ENCODE measurements at places on chromosomes 7 and 10.

DNA sequence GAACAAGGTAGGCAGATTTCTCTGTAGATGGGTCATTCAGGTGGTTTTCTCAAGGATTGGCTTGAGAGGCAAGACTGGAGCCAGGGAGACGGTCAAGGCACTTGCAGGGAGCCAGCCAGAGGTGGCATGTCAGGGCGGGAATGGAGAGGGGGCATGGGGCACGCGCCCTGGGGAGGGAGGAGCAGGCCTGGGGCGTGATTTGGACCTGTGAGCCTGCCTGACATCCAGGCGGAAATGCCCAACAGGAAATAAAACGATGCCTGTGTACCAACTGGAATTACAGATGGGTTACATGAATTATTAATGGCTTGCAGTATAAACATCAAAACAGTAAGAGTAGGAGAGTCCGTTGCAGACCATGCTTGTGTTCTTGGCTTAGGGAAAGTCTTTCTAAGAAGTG is 8.6 kb upstream of the SUN1 start:
- DNase-seq: no peak

DNA sequence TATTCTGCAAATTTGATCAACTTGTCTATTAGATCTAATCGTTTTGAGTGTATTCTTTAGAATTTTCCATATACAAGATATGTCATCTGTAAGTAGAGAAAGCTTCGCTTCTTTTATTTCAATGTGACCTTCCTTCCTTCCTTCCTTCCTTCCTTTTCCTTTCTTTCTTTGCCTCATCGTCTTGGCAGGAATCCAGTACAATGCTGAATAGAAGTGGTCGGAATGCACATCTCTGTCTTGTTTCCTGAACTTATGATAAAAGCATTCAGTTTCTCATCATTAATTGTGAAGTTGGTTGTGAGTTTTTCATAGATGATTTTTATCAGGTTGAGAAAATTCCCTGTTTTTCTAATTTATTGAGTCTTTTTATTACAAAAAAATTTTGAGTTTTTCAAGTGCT is 300.7 kb upstream of the ZNF32 start:
- no peak for DNase-seq

DNA sequence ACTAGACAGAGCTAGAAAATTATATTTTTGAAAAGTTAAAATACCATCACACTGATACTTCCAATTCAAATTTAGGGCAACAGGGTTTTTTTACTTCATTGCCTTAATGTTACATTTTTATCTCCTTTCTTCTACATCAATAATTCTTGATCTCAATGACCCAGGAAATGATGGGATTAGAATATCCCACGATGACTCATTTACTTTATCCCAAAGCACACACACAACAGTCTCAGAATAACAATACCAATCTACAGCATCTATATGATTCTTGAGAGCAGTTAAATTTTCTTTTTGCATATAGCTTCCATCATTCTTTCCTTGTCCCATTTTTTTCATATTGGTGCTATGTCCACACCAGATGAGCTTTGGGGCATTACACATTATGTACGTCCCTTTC is 98.4 kb upstream of the EEPD1 start:
- DNase-seq: no peak

DNA sequence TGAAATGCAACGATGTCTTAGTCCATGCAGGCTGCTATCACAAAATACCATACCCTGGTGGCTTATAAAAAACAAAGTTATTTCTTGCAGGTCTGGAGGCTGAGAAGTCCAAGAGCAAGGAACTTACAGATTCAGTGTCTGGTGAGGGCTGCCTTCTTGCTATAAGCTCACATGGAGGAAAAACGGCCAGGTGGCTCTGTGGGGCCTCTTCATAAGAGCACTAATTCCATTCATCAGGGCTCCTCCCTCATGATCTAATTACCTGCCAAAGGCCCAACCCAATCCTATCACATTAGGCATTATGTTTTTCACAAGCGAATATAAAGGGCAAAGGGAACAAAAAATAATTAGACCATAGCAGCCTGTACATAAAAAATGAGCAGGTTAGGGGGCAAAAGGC is 35.4 kb downstream of the PAPSS2 start:
- DNase-seq: no peak

DNA sequence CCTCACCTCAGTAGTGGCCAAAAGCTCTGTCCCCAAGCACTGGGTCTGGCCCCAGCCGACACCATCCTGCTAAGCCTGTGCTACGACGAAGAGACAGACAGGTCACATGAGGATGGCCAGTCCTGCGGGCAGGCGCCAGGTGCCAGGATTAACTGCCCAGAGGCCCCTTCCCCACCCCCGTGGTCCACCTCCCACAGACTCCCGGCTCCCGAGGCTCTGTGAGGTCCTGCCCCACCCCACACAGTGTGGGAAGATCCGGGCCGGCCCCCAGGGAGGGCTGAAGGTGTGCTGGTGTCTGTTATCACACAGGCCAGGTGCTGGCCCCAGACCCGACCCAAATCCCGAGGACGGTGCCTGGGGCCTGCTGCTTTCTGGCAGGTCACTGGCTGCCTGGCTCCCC is 27.2 kb downstream of the CYP2W1 start:
- DNase-seq: no peak

GRCh38 chr7:91656541-91657482 is 223.7 kb downstream of the MTERF1 start:
- no peak for DNase-seq

DNA sequence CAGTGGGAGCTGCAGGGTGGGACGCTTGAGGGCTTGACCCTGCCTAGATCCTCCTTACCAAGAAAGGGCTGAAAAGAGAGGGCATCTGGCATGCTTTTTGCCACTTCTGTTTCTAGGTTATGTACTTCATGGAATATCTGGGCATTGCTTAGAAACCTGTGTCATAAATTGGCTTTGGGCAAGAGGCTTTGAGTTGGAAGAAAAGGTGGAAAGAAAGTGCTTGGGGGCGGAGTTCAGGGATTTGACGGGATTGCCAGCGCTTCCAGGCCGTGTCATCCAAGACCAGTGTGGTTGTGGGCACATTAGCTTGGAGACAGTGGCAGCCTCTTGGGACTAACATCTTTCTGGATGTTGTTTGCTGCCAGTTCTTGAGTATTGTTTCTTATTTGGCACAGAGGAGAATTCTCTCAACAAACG is 825 bp downstream of the ZNF862 start:
- DNase-seq: no peak

DNA sequence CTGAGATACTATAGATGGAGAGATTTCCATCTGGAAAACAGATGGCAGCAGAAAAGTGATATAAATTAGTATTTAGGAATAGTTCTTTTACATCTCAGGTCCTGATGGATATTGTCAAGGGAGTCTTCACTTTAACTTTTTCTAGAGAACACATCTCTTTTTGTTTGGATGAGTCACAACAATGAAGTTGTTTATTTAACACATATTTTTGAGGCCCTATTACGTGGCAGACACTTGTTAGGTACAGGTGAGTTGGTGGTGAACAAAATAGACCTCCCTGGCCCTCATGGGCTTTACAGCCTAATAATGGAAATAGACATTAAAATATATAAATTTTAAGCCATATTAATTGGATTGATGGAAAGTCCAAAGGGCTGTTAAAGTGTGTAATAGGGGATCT is 168.3 kb downstream of the VTI1A start:
- DNase-seq: no peak

- no peak for DNase-seq
These were observed 213.7 kb downstream of the ELMO1 start for GRCh38 chr7:37234928-37235327.

GRCh38 chr10:61140765-61141392 is 196.9 kb upstream of the RHOBTB1 start:
- peak; percentile 16 for DNase-seq

- DNase-seq: no peak
These were observed 562 bp downstream of the GRK5 start for GRCh38 chr10:119207713-119208552.

DNA sequence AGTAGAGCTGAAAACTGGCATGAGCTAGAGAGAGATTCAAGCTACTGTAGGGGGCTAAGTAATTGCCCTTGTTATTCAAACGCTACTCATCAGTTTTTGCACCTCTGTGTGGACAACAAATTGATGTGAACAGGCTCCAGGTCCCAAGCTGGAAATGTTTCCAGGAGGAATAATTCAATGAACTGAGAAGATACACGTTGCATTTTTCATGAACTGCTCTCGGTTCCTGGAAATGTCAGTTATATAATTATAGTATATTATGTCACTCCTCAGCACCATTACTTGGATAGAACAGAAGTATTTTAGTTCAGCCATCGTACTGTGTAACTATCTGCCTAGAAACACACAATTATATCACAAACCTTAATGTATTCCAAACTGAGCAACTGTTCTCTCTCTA is 65.9 kb upstream of the A1CF start:
- DNase-seq: no peak

GRCh38 chr7:28407651-28408050 is 4.7 kb upstream of the CREB5 start:
- no peak for DNase-seq

DNA sequence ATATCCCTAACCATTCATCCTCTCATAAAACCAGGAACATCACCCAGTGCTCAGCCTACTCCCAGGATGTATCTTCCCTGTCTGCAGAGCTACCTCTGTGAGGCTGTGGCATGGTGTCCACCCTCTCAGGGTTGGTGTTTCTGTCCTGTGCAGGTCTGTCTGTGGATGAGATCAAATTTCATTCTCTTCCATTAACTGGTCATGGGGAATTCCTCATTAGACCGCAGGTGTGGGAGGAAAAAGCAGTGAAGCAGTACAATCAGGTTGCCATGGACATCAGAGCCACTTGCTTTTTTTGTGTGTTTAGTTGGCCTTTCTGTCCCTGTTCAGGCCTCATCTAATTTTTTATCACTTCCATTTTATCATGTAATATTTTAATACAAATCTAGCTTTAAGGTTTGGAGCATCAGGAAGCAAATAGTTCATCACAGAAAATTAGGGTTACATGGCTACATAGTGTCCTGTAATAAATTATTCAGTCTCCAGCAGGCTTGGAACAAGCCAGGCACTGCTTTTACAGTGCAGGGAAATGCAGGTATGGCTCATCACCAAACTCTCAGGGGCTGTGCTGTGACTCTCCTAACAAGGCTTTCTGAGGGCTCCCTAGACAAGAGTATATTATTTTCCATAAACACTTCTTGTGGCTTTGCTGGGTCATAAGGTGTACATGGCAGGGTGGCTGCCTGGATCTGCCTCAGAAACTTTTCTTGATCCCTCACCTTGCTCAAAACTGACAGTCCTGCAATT is 594.9 kb upstream of the IGFBP3 start:
- DNase-seq: no peak

- no peak for DNase-seq
These were observed 374.6 kb upstream of the GHITM start for GRCh38 chr10:83764666-83765065.

DNA sequence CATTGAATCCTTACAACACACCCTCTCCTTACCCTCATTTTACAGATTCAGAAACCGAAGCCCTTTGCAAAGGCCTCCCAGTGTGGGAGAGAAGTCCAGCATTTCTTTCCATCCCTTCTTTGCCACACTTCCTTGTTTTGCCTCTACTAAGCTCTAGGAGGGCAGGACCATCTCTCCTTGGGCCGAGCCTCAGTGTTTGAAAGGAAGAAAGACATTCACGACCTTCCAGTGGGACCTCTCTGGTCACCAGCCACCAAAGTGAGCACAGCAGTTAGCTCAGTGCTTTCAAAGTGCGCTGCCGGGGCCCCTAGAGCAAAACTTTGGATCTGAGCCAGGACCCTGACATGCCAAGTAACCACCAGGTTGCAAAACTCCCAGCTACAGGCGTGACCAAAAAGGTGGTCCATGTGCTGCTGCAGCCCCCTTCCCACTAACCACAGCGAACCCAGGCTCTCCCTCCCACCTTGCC is 12.4 kb downstream of the CTBP2 start:
- DNase-seq: no peak

DNA sequence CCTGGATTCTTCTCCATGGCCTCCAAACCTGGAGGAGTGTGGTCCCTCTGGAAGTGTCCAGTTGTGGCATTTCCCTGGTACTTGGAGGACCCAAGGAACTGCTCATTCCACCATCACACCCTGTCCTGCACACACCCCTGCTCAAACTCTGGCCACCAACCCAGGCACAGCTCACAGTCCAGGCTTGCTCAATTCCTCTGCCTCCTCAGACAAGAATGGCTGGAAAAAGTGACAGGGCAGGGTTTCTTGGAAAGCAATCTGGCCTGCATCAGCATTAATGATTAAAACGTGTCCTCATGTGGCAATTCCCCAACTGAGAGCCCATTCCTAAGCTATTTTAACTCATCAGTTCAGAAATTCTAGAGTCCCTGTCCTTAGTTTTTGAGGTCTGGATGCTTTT is 17.2 kb upstream of the TPST1 start:
- DNase-seq: no peak

All from KG1 (cell line).